ENCODE measurements at places on chromosomes 2 and 18. TPM values are rescaled to one million over a fixed set of nuclear protein-coding genes. Genes with fewer than 3 reads are reported as not detected.

Gene REG3G
- not detected for polyA plus RNA-seq

Gene TDRD15
- polyA plus RNA-seq = not detected

Gene ANTXR1
- 101 TPM for polyA plus RNA-seq

Gene VSNL1
- polyA plus RNA-seq = 0.86 TPM

Gene SLC4A3
- 3.3 TPM for polyA plus RNA-seq

Gene FAM168B
- 99.2 TPM for polyA plus RNA-seq

Gene FBLN7
- polyA plus RNA-seq = 0.22 TPM

Gene ACADL
- polyA plus RNA-seq = not detected

Gene RNF138
- 12.5 TPM for polyA plus RNA-seq

Gene REEP1
- 0.10 TPM for polyA plus RNA-seq

Gene NFU1
- 42.0 TPM for polyA plus RNA-seq

Gene C2orf72
- polyA plus RNA-seq = 0.02 TPM

Gene SLC8A1
- polyA plus RNA-seq = 19.3 TPM

Gene SIX2
- not detected for polyA plus RNA-seq

Gene MRO
- 0.06 TPM for polyA plus RNA-seq

Gene CTNNA2
- not detected for polyA plus RNA-seq

Gene DYSF
- polyA plus RNA-seq = 0.07 TPM

Gene GDF7
- polyA plus RNA-seq = 0.01 TPM
